Inflammatory macrophage treated with lipopolysaccharide for 1 hour (primary cell): ENCODE measurements at places on chromosomes 11 and 22.
A peak's percentile ranks its signal among the peaks of the same experiment; 100 is the strongest.

DNA sequence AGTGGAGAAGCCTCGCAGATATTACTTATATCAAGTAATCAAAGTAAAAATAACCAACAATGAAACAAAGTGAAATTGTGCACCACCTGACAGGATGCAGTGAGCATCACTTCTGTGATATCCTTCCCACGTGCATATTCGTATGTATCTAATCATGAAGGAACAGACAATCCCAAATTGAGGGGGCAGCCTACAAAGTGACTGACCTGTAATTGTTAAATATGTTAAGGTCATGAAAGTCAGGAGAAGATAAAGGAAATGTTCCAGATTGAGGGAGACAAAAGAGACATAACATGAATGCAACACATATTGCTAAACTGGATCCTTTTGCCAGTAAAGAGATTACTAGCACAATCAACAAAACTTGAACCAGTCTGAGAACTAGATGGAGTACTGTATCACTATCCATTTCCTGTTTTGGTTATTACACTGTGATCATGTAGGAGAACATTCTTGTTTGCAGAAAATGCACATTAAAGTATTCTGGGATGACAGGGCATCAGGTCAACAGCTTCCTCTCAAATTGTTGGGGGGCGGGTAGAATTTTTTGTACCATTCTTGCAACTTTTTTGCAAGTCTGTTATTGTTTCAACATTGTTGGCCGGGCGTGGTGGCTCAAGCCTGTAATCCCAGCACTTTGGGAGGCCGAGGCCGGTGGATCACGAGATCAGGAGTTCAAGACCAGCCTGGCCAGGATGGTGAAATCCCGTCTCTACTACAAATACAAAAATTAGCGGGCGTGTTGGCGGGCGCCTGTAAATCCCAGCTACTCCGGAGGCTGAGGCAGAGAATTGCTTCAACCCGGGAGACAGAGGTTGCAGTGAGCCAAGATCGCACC is 2.0 kb downstream of the SBF2 start:
- no peak for DNase-seq

- DNase-seq, result no peak
These were observed 13.8 kb upstream of the IFITM3 start for GRCh38 chr11:334264-334994.

- DNase-seq, result peak; percentile 92
These were observed 10.4 kb upstream of the MRPL17 start for GRCh38 chr11:6693342-6694228.

GRCh38 chr11:90630176-90630575 is 407.3 kb upstream of the CHORDC1 start:
- DNase-seq, result no peak

DNA sequence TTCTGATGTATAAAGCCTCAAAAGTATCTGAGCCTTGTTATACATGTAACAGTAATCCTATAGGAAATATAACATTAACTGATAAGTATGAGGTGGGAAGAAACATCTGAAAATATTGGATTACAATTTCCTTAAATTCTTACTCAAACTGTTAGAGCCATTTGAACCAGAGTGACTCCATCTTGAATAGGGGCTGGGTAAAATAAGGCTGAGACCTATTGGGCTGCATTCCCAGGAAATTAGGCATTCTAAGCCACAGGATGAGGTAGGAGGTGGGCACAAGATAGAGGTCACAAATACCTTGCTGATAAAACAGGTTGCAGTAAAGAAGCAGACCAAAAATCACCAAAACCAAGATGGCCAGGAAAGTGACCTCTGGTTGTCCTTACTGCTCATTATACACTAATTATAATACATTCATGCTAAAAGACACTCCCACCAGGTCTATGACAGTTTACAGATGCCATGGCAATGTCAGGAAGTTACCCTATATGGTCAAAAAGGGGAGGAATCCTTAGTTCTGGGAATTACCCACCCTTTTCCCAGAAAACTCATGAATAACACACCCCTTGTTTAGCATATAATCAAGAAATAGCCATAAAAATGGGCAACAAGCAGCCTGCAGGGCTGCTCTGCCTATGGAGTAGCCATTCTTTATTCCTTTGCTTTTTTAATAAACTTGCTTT is 114.9 kb downstream of the PGR start:
- no peak for DNase-seq

- DNase-seq, result no peak
These were observed 89.3 kb upstream of the CEP126 start for GRCh38 chr11:101825531-101825930.

GRCh38 chr22:37818409-37819104 is 4.6 kb upstream of the GALR3 start:
- DNase-seq, result peak; percentile 65

DNA sequence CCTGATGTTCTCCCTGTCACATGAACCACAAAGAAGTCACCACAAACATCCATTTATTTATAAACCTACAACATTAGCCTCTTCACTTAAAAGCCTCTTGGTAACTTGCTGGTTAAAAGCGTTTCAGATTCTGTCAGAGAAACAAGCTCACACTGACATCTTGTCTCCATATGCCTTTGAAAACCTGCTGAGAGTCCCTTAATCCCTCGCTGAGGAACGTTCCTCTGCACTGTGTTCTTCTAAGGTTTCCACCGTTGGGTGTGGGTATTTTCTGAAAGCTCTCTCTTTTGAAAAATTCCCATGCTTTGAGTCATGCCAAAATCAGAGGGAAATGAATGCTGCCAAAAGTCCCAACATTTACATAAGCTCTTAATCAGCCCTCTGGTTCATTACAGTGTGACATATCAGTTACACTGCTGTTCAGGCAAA is 149.8 kb downstream of the CCDC34 start:
- no peak for DNase-seq

- no peak for DNase-seq
These were observed 488.6 kb downstream of the METTL15 start for GRCh38 chr11:28596816-28597215.

DNA sequence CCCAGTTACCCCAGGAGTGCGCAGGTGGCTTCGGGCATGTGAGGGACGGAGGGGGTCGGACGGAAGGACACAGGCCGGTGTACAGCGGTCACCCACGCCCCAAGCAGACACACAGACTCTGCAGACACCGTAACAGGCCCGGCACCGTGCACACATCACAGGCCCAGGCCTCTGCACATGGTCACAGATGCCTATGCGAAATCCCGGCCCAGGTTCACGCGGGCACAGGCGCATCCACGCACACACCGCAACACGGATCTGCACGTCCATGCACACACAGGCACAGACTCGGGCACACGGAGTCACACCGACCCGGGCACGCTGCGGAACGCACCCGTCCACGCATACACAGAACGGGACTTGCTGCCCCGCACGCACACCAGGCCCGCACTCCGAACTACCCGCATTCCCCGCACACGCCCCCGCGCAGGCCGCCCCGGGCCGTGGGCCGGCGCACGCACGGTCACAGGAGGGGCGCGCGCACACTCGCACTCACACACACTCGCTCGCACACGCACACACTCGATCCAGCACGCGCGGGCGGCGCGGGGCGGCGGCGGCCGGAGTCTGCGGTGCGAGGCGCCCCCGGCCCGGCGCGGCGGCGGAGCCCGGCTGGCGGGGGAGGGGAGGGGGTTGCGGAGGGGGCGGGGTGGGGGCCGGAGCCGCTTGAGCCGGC is at the start of gene MGAT3:
MGAT3 (plus strand) TSS at position 491 of the 676 bp plus-strand sequence. CDS start 30,336 bp downstream, outside the sequence.
- DNase-seq, result no peak

- DNase-seq, result no peak
These were observed 301.1 kb downstream of the BUD13 start for GRCh38 chr11:116471608-116472256.

DNA sequence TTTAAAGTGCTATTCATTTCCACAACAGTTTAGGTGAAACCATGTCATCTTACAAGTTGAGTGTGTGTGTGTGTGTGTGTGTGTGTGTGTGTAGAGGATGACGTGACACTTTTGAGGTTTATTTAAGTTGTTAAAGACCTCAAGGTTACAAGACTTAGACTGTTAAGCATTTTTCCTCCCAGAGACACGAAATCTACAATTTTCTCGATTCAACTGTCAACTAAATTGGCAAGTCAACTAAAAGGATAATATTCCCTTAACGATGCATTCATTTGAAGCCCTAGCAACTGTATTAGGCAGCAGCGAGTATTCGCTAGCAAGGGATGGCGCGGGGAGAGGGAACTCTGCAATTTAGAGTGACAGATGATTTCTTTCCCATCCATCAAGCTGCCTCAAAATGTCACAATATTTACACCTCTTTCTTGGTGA is 17.6 kb upstream of the BDNF start:
- no peak for DNase-seq

DNA sequence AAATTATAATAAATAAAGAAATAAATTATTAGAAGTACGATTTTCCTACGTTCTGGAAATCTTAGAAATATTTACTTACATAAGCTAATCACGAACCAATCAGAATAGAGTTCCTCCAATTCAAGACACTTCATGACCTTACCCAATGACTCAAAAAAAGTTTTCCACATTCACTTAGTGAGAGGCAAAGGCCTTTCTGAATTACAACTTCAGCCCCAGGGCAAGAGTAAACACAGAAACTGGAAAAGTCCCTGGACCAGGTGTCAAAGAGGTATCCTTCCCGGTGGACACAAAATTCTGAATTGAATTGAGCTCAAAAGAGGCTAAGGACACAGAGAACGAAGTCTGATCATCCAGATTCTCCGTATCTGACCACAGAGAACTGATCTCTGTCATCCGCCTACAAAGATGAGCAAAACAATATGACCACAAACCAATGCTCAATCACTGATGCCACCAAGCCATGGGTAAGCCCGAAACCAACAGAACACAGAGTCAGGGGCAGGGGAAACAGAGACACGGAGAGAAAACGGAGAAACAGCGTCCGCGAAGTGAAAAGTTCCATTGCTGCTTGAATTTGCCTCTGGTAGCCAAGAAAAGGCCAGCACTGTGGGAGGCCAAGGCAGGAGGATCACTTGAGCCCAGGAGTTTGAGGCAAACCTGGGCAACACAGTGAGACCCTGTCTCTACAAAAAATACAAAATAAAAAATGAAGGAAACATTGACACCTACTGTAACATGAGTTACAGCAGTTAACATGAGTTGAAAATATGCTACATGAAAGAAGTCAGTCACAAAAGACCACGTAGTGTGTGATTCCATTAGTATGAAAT is 6.8 kb downstream of the BID start:
- DNase-seq, result peak; percentile 61

- DNase-seq, result no peak
These were observed 696.6 kb downstream of the KCNA4 start for GRCh38 chr11:29320196-29320595.

- no peak for DNase-seq
These were observed 596.2 kb downstream of the BUD13 start for GRCh38 chr11:116176484-116177005.

GRCh38 chr22:40410272-40410671 is 39.9 kb downstream of the SGSM3 start:
- no peak for DNase-seq

GRCh38 chr22:27128461-27129085 is 471.2 kb downstream of the MIAT start:
- DNase-seq, result no peak

- no peak for DNase-seq
These were observed 109.9 kb downstream of the MICAL3 start for GRCh38 chr22:17914474-17914873.

DNA sequence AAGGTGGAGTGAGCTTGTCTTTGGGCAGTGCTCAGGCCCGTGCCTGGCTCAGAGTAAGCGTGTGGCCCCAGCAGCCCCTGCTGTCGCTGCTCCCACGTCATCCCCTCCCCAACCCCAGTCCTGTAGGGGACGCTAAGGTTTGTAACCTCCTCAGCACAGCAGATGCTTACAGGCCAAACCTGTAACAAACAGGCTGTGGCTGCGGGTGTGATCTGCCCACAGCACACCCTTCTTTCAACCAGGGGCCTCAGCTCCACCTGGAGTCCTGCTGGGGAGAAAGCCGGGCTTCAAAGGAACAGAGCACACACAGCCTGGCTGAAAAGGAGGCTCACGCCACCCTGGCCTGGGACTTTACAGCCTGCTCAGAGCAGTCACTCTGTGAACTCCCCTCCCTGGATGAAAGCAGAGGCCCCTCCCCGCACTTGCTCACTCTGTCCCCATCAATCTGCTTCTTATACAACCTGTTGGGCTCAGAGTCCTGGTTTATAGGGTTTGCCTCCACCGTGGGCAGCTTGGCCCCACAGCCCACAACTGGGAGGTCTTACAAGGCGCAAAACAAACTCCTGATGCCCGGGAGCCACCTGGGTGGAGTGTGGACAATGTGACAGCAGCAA is 54.3 kb downstream of the SCUBE1 start:
- DNase-seq, result no peak

DNA sequence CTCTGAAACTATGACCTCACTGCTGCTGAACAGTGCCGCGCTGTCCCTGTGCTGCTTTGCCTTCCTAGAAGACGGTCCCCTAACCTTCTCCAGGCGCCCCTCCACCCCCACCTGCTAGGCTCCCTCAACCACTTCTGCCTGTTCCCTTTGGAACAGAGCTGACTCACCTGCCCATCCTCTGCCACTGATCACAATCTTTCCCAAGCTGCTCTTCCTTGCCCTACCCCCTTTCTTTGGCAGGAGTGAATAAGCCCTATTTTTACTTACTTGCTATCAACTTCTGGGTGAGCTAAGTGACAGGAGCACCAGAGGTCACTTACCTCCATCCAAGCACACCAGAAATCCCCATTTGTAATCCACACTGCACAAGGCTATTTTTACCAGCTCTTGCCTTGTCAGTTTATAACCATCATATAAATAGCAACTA is 116.0 kb upstream of the BID start:
- DNase-seq, result no peak

GRCh38 chr11:34068111-34068510 is 16.6 kb downstream of the CAPRIN1 start:
- DNase-seq, result no peak

GRCh38 chr11:69578167-69578566 is 62.8 kb upstream of the CCND1 start:
- DNase-seq, result no peak

- no peak for DNase-seq
These were observed 41.7 kb downstream of the RPS6KA4 start for GRCh38 chr11:64400667-64401066.

DNA sequence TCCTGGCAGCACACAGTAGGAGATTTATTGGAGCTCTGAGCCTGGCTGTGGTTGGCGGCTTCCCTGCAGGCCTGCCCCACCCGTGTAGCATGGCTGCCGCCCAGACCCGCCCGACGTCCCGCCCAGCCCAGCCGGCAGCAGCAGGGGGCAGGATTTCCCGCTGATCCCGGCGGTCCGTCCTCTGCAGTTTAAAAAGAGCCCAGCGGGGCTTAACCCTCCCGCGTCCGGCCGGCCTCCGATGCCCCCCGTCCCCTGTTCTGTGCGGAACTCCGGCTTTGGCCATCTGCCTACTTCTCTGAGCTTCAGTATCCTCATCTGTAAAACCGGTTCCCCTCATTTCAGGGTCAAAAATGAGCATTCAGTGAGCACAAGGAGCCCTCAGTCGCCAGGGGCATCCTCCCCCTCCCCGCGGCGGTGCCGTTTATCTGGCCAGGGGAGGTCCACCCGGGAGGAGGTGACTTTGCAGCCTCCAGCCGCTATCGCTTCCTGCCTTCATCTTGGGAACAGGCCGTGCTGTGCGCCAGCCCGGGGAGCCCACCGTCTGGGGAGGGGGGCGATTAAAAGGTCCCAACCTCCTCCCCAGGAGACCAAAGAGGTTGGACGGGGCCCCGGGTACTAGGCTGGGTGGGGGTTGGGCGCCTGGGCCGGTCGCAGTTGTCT is at the start of gene GAS2L1:
GAS2L1 (plus strand) TSS at position 476 of the 660 bp plus-strand sequence. CDS start 1,456 bp downstream, outside the sequence.
- DNase-seq, result peak; percentile 62

- no peak for DNase-seq
These were observed 10.0 kb downstream of the PRR33 start for GRCh38 chr11:1881442-1882264.

GRCh38 chr22:20852076-20852475 is 6.5 kb downstream of the PI4KA start:
- DNase-seq, result no peak
